MG63 (cell line): ENCODE measurements at places on chromosomes 5 and 9.
A peak's percentile ranks its signal among the peaks of the same experiment; 100 is the strongest.

DNA sequence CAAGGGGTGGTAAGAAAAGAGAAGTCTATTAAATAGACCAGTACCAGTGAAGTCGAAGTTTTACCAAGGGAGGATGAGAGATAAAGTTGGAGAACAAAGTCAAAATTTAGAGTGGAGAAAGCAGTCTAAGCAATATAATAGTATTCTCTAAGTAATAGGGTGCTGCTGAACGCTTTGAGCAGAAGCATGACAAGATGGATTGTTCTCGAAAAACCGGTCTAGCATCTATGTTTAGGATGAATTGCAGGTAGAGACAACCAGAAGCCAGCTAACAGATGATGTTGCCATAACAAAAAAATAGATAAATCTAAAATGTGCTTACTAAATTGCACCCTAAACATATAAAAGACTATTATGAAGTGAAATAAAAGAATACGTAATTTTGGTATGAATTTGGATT lies 237.0 kb downstream of the PRELID2 start:
- no peak for DNase-seq

DNA sequence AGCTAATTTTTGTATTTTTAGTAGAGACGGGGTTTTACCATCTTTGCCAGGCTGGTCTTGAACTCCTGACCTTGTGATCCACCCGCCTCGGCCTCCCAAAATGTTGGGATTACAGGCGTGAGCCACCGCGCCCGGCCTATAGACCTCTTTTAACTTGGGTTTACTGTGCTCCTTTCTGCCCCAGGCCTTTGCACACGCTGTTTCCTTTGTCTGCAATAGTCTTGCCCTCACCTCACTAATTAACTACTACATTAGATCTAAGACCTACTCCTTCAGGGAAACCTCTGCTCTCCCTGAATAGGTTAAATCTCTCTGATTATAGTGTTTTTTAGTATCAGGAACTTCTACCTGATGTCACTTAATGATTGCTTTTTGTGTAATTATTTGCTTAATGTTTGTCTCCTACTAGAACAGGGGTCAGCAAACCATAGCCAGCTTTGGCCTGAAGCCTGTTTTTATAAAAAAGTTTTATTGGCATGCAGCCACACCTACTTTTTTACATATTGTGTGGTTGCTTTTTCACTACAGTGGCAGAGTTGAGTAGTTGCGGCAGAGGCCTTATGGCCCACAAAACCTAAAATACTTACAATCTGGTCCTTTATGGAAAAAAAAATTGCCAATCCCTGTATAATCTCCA lies 31.2 kb upstream of the TLE1 start:
- no peak for DNase-seq

GRCh38 chr9:122221183-122221811 lies 7.5 kb downstream of the LHX6 start:
- DNase-seq: no peak

DNA sequence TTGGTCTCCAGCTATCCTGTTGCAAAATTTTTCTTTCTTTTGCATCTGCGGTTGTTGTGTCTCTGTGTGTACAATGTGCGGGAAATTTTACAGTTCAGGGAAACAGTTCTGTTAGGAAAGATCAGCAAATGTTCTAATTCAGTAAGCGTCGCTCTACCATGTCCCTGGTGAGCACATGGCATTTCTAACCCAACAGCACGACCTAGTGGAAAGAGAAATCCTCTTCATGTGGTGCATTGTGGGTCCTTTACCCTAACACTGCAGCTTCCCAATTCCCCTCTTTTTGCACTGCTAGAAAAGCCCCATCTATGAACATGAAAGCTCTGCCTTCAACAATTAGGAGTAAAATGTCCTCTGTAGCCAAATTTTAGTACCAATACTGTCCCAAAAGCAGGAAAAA lies 974.2 kb upstream of the CDH9 start:
- DNase-seq: no peak

- DNase-seq: no peak
Measured at GRCh38 chr5:174775081-174775480, 50.7 kb downstream of the MSX2 start.

DNA sequence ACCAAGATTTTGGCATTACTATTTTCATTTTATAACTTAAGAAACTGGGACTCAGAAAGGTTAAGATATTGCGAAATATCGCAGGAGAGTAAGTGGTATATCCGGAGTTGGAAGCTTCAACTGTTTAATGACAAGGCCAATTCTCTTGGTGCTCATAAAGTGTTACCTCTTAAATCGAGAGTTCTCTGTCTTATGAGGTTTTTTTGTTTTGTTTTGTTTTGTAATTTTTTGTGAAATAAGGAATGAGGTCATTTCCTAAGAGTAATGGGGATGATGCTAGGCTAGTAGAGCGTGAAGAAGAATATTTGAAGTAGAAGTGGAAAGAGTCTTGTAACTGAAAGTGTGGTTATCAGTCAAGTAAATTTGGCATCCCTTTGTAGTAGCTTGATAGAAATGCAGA lies 183.2 kb upstream of the DAB2 start:
- DNase-seq: no peak

- DNase-seq: no peak
Measured at GRCh38 chr5:124868676-124869075, 122.2 kb upstream of the ZNF608 start.

GRCh38 chr9:6816581-6816980 lies 58.8 kb downstream of the KDM4C start:
- DNase-seq: no peak

GRCh38 chr5:172488221-172488620 lies 33.9 kb upstream of the SH3PXD2B start:
- no peak for DNase-seq

GRCh38 chr9:14348373-14349145 lies 34.6 kb upstream of the NFIB start:
- DNase-seq: peak; percentile 81

- peak; percentile 87 for DNase-seq
Measured at GRCh38 chr5:170546282-170546681, 42.5 kb downstream of the KCNIP1 start.

GRCh38 chr5:140109018-140109758 lies 4.7 kb upstream of the PURA start:
- peak; percentile 26 for DNase-seq

DNA sequence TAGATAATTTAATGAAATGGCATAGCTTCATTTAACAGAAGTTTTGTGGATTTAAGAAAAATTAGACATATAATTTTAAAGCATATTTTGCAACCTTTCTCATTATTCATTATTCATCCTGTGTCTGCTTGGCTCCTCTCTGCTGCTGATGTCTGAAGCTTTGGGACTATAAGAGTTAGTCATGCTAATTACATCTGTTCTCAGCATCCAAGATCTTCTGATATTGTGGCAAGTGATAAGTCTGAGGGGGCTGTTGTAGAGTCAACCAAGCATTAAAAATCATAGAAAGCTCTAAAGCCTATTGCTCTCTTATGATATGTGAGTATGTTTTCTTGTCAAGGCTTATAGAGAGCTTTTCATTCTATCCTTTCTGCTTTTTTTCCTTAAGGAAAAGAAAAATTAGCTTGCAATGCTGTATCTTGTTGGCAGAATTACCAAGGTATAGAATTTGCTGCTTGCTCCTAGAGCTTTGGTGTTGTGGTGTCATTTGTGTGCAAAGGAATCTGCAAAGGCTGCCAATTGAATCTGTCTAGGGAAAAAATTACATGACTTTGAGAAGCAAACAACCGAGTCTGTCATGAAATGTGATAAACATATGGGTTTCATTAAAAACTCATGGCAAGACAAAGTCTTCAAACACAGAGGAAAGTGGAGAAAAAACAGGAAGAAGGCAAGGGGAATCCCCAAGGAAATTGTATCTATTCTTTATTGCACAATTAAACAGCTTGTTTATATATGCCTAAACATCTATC lies 156.1 kb upstream of the DAB2 start:
- DNase-seq: no peak

DNA sequence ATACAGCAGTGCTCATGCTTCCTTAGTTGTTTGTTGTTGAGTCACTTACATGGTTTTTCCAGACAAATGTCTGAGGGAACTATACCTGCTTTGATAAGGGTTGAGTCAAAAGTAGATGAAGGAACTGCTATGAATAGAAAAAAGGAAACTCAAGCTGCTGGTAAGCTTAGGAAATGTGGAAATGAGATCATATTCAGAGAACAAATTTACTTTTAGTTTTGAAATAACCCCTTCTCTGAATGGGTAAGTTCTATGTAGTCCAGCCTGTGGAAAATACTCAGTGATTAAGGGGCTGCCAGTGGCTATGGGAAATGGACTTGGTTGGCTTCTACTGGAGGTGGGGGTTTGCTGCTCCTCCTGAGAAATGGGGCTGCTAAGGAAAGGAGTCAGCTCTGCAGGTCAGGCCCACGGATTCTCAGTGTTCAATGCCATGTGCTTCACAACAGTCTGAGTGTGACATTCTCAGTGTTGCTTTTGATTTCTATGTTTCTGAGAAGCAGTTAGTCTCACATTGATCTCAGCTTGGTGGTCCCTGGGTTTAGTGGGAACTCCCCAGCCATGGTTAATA lies 47.7 kb upstream of the GLRX start:
- DNase-seq: no peak

DNA sequence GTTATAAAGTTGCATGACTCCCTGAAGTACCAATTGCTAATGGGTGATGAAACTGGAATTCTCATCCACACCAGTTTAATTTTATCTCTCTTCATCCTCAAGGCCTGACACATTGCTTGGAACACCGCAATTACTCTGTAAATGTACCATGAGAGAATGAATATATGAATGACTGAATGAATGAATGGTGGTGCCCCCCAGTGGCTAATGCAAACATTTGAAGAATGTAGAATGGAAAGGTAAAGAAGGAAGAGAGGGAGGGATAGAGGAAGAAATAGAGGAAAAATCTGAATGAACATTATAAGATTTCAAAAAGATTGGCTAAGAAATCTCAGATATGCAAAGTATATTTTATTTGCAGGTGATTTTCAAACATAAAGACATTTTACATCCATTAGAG lies 13.1 kb downstream of the PAPPA start:
- no peak for DNase-seq

DNA sequence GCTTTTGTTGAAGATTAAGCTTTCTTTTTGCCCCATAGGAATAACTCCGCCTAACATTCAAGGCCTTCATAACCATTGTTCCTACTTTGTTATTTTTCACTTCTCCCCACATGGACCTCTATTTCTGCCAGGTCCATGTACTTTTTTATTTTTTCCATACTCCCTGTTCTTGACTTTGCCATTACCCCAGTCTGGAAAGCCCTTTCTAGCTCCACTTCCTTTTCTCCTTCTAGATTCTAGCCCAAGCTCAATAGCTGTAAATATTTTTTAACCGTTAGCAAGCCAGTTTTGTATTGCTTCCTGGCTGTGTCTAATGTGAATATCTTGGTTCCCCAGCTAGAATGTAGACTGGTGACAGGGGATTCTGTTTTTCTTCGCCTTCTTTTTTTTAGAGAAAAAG lies 26.1 kb downstream of the NCBP1 start:
- DNase-seq: no peak

DNA sequence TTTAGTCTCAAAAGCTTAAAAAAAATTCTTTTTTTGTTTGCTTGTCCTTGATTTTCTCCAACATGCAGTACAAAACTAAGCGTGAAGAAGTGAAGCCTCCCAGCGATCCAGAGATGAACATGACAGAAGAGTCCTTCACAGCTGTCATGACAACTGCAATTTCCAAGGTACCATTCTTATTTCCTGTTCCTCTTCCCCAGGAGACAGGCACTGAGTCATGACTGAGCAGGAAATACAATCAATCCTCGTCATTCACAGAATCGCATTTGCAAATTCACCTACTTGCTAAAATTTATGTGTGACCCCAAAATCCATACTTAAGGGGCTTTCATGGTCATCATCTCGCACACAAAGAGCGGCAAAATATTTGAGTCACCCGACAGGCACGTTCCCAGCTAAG lies 77.3 kb downstream of the SLC1A1 start:
- DNase-seq: no peak

DNA sequence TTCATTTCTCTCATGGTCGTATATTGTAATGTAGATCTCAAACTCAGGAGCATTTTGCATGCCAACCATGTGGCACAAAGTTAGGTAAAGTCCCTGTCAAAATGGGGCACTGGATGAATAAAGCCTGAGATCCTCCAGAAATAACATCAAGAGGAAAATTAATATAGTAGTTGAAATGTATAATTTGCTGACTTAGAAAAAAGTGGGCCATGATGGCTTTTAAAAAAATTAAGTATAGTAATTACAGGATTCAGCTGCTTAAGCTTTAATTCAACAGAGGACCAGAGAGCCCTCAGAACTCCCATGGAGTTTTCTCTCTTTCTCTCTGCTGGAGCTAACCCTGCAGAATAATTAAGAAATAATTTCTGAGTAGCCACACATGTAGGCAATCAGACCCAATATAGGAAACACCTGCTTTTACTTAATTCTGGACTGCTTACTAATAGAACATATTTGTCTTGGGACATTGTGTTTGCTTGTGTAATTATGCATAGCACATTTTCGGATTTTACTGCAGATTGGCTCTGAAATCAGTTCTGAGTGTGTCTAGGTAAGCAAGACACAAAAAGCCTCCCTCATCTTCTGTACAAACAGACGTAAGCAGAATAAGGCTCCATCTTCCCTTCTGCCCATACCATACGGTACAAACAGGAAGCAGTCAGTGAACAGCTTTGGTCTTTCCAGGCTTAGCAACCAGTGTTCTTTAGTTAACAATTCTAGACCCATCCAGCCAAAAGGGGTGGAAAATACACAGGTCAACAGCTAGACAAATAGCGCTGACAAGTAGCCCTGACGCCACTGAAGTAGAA lies 26.5 kb upstream of the PCSK1 start:
- DNase-seq: no peak

DNA sequence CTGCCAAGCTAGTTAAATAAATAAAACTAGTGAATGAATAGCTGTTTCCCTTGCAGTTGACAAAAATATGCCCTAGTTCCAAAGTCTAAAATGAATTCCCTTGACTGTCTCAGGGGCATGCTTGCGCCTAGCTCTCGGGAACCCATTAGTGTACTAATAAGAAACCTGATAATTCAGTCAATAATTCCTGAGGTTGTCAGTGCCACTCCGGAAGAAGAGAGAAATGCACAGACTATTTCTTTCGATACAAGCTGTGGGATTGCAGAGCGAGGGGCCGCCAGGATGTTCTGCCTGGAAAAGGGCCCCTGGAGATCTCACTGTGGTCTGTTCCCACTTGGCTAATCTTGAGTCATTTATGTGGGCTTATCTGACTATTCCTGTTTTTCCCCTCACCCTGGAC lies 56.4 kb upstream of the LARP1 start:
- DNase-seq: no peak

DNA sequence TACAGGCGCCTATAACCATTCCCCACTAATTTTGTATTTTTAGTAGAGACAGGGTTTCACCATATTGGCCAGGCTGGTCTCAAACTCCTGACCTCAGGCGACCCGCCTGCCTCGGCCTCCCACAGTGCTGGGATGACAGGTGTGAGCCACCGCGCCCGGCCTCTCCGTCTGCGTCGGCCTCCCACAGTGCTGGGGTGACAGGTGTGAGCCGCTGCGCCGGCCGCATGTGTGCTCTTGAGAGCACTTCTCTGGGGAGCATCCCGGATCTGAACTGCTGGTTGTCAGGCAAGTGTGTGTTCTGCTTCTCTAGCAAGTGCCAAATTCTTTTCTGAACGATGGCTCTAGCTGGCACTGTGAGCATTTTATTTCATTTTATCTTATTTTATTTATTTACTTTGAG lies 3.7 kb upstream of the ENTPD2 start:
- no peak for DNase-seq
